Naive thymus-derived CD8-positive, alpha-beta T cell (primary cell): ENCODE measurements at places on chromosomes 6 and 20.
A peak's percentile ranks its signal among the peaks of the same experiment; 100 is the strongest.

GRCh38 chr6:169020821-169021220 is 232.8 kb downstream of the THBS2 start:
- DNase-seq = no peak

GRCh38 chr6:133463790-133464189 is 222.6 kb downstream of the EYA4 start:
- no peak for DNase-seq

DNA sequence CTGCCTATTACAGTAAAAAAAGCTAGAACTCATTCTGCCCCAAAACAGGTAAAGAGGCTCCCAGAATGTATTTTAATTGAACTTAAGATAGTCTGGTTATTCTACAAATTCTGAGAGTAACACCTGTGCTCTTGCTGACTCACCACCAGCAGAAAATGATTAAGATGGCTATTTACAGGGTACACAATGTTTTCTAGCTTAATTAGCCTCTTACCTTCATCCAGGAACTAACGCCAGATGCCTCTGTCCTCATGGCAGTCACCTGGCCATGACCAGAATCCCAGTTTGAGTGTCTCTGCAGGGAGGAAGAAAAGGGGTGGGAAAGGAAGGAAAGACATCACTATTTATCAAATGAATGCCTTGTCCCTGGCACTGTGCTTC is 31.3 kb upstream of the PPP1R3G start:
- DNase-seq = no peak

GRCh38 chr6:55397986-55398385 is 70.7 kb downstream of the GFRAL start:
- DNase-seq = no peak

- DNase-seq = no peak
These were observed 193.4 kb upstream of the PRDM1 start for GRCh38 chr6:105892577-105893262.

GRCh38 chr20:35293303-35294292 is 1.4 kb upstream of the FAM83C start:
- DNase-seq = no peak

- peak; percentile 45 for DNase-seq
These were observed 56.5 kb downstream of the CD40 start for GRCh38 chr20:46174469-46175126.

- no peak for DNase-seq
These were observed 296.6 kb downstream of the PHACTR1 start for GRCh38 chr6:13012977-13013680.

DNA sequence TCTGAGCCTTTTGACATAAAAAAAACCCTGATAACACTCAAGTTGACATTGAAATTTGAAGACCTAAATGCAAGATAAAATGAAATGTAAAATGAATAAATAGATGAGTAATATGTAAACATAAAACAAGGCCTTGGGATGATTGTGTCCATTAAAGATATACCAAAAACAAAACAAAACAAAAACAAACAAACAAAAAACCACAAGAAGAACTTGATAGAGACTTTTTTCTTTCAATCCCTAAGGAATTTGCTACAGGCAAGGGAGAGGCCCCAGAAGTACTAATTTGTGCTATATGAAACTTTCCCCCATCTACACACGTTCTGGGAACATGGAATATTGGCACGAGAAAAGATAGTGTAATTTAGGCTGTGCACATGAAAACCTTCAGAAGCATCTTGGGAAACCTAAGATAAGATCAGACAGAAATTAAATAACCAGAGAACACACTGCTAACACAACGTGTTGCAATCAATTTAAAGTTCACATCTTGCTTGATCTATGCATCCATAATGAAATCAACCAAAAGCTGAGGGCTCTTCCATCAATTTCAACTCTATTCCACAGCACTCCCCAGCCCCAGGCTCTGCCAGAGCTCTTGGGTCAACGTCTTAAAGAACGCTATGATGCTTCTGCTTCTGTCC is 201.1 kb upstream of the RREB1 start:
- no peak for DNase-seq

DNA sequence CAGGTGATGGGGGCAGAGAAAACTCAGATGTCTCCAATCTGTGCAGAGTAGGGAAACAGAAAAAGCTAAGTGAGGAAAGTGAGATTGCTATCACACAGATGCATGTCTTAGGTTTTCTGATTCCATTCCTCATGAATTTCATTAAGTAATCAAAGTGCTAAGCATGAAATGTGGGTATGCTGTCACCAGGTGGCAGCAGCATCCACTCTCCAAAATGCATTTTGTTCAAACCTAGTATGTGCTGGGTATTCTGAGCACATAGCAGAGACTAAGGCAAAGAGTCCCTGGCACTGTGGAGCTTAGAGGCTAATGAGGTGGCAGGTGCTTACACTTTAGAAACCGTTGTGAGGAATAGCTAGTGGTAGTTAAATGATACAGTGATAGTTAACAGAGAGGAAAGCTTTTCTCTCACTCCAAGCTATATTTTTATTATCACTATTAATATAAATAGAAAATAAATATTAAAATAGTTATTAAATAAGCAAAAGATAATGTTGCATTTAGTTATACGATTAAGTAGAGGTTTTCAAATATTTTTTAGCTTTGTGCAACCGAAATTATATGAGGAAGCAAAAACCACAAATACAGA is 179.5 kb downstream of the CDH26 start:
- no peak for DNase-seq

GRCh38 chr6:122799916-122800686 is 11.0 kb downstream of the SMPDL3A start:
- no peak for DNase-seq

GRCh38 chr6:28543651-28544610 is 18.2 kb downstream of the GPX5 start:
- peak; percentile 31 for DNase-seq

- no peak for DNase-seq
These were observed 83.3 kb upstream of the PDE10A start for GRCh38 chr6:165746331-165746730.

GRCh38 chr20:53611449-53611894 is 17.8 kb upstream of the ZNF217 start:
- DNase-seq = no peak

DNA sequence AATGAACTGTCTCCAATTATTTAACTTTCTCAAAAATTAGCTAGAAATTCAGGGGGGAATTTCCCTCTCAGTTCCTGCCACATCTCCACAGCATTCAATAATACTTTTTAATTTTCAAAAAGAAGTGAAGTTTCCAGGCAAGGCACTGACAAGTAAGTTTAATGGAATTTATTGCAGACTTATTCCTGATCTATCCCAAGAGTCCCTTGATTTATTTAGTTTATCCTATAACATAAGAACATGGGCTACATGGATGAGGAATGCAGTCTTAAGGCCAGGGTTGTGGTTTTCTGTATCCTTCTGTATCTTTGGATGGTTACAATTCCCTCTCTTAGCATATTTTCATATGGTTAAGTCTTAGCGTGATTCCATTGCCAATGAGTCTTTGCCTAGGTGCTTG is 126.5 kb downstream of the TSHZ2 start:
- no peak for DNase-seq

- no peak for DNase-seq
These were observed 339.4 kb downstream of the PLCB1 start for GRCh38 chr20:8471465-8471864.

- no peak for DNase-seq
These were observed 4.0 kb upstream of the ZC3H12D start for GRCh38 chr6:149488815-149489214.

GRCh38 chr20:56634307-56634706 is 5.2 kb downstream of the TFAP2C start:
- DNase-seq = no peak

- no peak for DNase-seq
These were observed 111.2 kb downstream of the HIVEP2 start for GRCh38 chr6:142833798-142834197.

- DNase-seq = no peak
These were observed 360.7 kb downstream of the NKAIN2 start for GRCh38 chr6:124164343-124164742.

DNA sequence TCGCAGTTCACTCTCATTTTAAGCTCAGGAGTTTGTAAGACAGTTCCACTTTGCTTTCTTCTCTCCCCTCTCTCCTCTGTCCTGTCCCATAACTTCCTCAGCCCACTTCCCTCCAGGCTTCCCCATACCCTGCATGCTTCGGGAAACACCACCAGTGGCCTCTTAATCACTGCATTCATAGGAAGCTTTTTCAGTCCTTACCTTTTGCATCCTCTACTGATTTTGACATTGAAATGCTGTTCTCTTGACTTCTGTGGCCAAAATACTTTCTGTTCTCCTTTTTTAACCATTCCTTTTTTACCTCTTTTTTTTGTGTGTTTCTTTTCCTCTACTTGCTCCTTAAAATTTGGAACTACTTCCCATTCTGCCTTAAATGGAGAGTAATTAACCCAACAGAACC is 69.7 kb downstream of the HIVEP1 start:
- no peak for DNase-seq

- no peak for DNase-seq
These were observed 66.7 kb downstream of the GCNT2 start for GRCh38 chr6:10587656-10588406.

GRCh38 chr6:166960609-166960978 is 4.2 kb upstream of the RNASET2 start:
- DNase-seq = no peak

- no peak for DNase-seq
These were observed 66.4 kb upstream of the STMND1 start for GRCh38 chr6:17035257-17036064.

GRCh38 chr6:97909380-97909779 is 626.4 kb upstream of the MMS22L start:
- DNase-seq = no peak

GRCh38 chr6:121733234-121733633 is 297.8 kb downstream of the GJA1 start:
- no peak for DNase-seq

DNA sequence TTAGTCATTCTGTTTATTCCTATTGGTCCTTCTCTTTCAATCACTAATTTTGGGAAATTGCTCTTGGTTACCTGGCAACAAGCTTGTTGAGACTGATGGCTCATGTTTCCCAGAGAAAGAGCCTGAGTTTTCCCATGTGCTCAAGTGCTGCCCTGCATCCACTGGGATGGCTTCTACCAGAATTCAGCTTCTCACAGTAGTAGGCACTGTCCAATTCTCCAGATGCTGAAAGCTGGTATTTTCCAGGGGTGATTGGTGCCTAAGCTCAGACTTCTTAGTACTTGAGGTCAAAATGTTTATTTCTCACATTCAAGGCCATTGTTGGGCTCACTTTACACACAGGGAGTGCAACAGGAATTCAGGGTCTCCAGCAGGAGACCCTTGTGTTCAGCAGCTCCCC is 29.1 kb upstream of the SLC2A12 start:
- no peak for DNase-seq

DNA sequence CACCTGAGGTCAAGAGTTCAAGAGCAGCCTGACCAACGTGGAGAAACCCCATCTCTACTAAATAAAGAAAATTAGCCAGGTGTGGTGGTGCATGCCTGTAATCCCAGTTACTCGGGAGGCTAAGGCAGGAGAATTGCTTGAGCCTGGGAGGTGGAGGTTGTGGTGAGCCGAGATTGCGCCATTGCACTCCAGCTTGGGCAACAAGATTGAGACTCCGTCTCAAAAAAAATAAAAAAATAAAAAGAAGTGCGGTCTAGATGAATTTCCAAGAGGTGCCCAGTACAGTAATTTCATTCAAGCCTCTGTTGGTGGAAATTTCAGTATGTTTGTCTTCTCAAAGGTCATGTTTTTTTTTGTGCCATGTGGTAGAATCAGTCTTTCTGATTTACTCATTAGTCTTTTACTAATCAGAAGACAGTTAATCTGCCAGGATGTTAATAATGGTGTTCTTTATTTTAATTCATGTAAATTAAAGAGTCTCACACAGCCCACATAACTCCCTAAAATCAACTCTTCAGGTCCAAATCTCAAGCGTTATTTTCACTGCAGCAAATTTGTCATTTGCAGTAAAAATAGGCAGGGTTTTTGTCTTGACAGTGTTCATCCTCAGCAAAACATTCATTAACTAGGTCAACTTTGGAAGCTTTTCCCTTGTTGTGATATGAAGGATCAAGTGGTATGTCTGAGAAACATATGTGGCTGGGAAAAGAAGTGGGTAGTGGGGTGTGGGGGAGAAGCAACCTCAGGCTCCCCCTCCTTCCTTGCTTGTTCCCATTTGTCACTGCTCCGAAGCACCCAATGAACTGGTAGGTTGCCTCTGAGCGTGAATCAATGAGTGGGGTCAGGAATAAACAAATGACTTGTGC is 13.3 kb downstream of the TP53INP2 start:
- DNase-seq = no peak

DNA sequence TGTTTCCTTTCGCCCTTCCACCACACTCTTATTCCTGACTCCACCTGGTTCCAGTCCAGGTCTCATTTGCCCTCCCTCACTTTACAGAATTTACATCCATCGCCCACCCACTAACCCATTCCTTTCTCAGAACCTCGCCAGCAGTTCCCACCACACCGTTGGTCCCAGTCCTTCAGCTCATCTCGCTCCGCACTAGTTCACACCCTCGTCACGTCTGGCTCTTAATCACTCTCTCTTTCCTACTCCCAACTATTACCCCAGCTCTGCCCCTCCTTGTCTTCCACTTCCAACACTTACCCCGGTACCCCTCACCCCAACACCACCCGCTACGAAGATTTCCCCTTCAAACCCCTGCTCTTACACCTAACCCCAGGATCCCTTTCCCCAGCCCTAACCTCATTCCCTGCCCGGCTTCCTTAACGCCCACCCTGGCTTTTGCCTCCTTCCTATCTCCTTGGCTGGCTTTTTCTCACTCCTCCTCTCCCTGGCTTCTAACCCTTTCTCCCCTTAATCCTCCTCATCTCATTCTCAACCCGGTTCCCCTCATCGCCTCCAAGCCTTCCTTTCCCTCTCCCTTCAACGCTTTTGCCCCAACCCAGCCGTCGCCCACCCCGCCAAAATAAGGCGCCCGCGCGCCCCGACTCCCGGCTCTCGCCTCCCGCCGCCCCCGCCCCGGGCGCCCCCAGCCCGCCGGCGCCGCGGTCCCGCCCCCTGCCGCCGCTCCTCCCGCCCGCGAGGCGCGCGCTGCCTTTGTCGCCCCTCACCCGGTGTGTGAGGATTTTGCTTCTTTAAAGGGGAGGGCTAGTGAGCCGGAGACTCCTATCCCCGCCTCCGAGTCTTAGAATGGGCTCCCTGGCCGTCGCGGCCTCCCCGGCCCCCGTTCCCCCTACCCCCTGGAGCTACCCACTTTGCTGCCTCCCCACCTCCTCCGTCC is 542 bp downstream of the USP49 start:
- no peak for DNase-seq

GRCh38 chr6:129239825-129240491 is 357.0 kb downstream of the LAMA2 start:
- no peak for DNase-seq

GRCh38 chr6:65289491-65289890 is 417.5 kb downstream of the EYS start:
- DNase-seq = no peak
